Cardiac muscle cell (in vitro differentiated cells and primary cell): ENCODE measurements at places on chromosomes 5 and 9. TPM values are rescaled to one million over a fixed set of nuclear protein-coding genes. Genes with fewer than 3 reads are reported as not detected.

DNA sequence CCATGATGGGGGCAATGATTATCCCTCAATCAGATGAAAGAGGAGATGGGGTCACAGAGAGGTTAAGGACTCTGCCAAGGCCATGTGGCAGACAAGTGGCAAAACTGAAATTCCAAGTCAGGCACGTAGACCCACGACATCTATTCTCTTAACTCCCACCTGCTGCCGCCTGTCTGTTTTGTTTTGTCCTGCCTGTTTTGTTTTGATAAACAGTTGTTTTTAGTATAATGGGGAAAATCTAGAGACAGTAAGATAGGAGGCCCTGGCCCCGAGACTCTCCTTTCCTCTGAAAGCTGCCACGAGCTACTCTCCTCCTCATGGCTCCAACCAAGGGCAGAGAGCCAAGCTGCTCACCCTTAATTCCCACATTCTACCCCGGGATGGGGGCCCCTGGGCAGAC lies 4.9 kb downstream of the FSTL4 start:
- no peak for DNase-seq

DNA sequence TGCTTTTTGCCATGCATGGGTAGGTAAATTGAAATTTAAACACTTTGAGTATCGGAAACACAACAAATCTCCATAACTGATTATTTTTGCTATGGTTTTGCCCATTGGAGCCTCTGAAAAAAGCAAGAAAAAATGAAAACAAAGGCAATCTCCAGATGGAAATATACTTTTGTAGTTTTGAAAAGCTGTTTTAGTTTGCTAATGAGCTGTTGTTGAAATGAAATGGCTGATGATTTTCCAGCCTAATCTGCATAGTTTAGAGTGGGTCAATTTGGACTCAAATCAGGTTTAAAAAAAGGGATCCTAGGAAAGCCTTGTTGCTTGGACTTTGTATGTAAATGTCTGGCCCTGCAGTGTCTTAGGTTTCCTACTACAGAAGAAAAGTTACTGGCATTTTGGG lies 285.8 kb downstream of the CAAP1 start:
- DNase-seq = no peak

- peak; percentile 80 for DNase-seq
These were observed 59.8 kb downstream of the NREP start for GRCh38 chr5:111697215-111697614.

GRCh38 chr5:1104327-1105006 lies 7.4 kb downstream of the SLC12A7 start:
- DNase-seq = no peak

DNA sequence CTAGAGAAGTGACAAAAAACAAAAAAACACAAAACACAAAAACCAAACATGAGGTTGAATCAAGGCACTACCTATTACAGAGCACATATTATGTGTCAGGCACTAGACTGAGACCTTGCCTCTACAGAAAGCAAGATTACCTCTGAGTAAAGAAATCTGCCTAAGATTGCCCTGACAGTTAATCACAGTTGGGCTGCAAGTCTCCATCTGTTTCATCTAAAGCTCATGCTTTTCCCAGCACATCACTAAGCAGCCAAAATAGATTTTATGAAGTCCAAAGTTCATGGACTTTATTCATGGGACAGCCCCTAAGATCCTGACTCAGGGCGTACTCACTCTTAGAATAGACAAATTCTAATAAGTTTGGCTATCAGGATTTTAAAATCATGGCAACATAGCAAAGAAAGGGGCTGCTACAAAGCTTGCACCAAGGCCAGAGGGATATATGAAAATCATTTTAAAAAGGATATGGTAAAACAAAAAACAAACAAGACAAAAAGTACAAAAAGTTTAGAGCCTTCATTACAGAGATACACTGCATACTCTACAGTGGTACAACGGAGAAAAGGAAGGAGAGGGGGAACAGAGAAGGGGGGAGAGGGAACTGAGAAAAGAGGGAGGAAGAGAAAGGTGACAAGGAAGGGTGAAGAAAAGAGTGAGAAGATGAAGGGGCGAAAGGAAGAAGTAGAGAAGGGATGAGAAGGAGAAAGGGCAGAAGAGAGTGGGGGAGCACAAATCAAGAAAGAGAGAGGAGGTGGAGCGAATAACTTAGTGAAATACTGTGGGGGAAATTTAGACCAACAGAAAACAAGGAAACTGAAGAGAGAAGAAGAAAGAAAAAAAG lies 58.2 kb downstream of the RICTOR start:
- DNase-seq = peak; percentile 54

- DNase-seq = no peak
These were observed 1173.4 kb upstream of the ACO1 start for GRCh38 chr9:31210978-31211570.

GRCh38 chr9:14992081-14992480 lies 81.9 kb upstream of the FREM1 start:
- no peak for DNase-seq

Gene F12
- polyA plus RNA-seq = 5.0 and 13.6 TPM in 2 replicates

Gene IL17B
- polyA plus RNA-seq = 3.9 and 5.8 TPM in 2 replicates

Gene CCL27
- polyA plus RNA-seq = 1.1 and 1.3 TPM in 2 replicates

Gene F2R
- polyA plus RNA-seq = 16.6 and 22.4 TPM in 2 replicates

Gene ANXA2R
- 0.43 and 0.46 TPM in 2 replicates for polyA plus RNA-seq

Gene LIFR
- polyA plus RNA-seq = 20.7 and 29.1 TPM in 2 replicates
